ENCODE measurements at places on chromosomes 3 and 15.

DNA sequence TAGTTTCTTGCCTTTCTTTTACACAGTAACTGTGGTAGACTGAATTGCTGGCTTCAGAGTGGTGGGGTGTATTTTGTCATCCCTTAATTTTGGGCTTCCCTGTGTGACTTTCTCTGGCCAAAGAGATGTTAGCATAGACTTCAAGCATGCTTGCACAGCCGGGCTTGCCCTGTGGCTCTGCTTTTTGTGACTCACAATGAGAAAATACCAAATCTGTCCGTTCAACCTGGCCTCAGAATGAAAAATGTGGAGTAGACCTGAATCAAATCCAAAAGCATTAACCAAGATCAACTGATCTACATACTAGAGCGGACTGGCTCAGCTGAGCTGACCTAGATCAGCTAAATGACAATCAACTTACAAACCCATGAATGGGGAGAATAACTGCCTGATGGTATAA lies 51.4 kb downstream of the PLAAT1 start:
- DNase-seq = no peak

- peak; percentile 39 for DNase-seq
These were observed 28.8 kb downstream of the ATG7 start for GRCh38 chr3:11300970-11301369.

DNA sequence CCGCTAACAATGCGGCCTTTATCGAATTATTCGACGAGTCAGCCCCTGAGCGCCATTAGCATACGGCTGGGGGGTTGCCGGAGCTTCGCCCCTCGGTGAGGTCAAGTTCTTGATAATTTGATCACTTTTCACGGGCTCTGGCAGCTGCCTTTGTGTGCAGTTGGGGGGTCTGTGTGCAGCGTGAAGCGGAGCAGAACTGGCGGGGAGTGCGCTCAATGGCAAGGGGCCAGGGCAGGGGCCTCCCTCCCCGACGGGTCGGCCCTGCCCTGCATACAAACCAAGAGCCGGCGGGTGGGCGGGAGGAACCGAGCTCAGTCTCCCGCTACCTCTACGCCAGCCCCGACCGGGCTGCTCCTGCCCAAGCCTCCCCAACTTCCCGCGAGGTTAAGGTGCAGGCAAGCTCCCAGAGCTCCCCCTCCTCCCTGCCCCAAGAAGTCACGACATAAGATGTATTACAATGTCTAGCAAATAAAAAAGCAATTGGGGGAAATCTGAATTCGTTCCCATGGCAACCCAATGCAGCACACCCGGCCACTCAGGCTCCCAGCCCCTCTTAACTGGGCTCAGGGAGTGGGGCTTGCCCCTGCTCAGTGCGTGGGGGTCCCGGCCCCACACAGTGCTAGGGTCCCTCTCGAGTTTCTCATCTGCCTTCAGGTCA lies 34.1 kb upstream of the POLG start:
- DNase-seq = no peak

DNA sequence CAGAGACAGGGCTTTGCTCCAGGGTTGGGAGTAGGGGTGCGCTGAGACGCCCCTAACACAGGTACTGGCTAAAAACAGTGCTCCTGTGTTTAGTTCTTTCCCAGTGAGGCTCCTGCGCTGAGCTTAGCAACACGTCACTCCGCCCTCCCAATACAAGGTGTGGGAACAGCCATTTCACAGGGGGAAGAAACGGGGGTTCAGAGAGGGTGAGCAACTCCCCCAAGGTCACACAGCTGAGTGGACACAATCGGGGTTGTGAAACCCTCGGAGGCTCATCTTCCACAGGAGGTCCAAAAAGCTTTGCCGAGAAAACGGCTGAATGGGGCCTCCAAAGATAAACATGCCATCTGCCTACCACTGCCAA lies 628 bp downstream of the PRRT3 start:
- DNase-seq = no peak

DNA sequence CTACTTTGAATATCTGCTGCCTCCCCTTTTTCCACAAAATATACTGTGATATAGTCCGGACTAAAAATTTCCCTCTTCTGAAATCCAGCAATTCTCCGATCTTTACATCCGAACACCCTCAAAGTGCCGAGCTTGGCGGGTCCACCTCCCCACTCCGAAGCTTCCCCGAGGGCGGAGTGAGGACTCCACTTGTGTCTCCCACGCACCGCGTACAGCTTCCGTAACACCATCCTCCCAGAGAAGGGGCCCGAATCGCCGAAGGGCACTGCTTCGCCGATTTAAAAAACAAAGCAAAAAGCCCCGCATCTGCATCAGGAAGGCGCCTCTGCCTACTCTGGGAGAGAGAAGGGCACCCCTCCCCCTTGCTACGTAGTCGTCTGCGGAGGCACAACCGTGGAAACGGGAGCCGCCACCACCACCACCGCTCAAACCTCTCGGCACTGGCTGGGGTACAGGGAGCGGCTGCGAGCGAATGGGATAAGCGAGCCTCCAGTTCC lies 551 bp downstream of the NCBP2 start:
- DNase-seq = peak; percentile 62

GRCh38 chr3:43102773-43103480 lies 3.0 kb downstream of the POMGNT2 start:
- DNase-seq = no peak

DNA sequence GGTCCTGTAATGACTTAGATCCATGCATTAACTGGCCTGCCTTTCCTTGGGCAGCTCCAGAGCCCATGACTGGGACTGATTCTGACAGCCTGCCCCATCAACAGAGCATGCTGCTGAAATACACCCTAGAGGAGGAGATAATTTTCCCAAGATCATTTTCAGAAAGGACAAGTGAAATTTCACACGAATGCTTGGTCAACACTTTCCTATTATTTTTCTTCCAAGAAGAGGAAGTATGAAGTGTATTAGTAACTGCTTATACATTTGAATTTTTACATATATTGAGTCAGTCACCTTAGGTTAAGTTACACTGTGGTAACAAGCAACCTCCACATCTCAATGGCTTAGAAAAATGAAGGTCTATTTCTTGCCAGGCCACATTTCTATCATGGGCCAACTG lies 9.7 kb upstream of the NMNAT3 start:
- DNase-seq = no peak

DNA sequence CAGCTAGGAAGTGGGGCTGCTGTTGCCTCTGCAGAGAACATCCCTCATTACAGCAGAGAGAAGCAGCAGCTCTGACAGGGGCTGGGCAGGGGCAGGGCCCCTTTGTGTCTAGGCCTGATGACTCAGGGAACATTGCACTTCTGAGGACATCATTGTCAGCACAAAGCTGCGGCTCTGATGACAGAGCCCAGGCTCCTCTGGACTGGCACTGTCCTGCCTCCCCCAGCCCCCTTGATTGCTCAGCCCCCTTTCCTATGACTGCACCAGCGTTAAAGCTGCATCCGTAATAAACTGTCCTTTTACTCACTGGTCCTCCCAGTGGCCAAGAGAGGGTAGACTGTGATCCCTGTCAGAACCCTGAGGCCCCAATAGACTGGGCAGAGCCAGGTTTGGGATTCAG lies 18.3 kb downstream of the TRH start:
- DNase-seq = peak; percentile 8

GRCh38 chr3:65174713-65175112 lies 486.9 kb upstream of the ADAMTS9 start:
- no peak for DNase-seq

DNA sequence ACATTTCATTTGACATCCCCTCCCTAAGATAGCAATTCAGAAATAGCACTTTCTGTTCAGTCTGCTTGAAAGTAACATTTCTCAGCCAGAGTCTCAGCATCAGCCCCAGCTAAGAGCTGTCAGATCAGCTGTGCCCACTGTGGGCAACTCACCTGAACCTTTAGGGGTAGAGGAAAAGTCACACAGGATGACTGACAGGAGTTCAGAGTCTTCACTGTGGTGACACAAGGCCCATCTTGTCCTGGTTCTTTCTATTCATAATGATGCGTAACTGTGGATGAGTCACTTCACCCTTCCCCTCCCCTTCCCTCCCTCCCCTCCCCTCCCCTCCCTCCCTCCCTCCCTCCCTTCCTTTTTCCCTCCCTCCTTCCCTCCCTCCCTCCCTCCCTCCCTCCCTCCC lies 96.1 kb upstream of the RASGRP1 start:
- DNase-seq = no peak

GRCh38 chr3:84109911-84110310 lies 848.9 kb upstream of the CADM2 start:
- no peak for DNase-seq

DNA sequence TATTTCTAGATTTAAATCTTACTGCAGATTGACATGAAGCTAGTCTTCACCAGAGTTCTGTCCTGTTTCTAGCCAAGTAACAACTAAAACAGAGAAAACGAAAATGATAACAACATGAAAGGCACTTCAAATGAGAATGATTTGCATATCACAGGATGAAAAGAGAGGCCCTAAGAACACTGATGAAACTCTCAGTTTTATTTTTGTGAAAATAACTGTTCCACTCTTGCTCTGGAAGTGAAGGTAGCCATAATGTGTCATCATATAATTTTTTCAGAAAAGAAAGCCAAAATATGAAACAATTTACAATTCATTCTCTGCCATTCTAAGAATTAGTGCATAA lies 274.4 kb downstream of the ADAMTSL3 start:
- DNase-seq = no peak

GRCh38 chr3:183448369-183449128 lies 20.1 kb upstream of the MCF2L2 start:
- no peak for DNase-seq

DNA sequence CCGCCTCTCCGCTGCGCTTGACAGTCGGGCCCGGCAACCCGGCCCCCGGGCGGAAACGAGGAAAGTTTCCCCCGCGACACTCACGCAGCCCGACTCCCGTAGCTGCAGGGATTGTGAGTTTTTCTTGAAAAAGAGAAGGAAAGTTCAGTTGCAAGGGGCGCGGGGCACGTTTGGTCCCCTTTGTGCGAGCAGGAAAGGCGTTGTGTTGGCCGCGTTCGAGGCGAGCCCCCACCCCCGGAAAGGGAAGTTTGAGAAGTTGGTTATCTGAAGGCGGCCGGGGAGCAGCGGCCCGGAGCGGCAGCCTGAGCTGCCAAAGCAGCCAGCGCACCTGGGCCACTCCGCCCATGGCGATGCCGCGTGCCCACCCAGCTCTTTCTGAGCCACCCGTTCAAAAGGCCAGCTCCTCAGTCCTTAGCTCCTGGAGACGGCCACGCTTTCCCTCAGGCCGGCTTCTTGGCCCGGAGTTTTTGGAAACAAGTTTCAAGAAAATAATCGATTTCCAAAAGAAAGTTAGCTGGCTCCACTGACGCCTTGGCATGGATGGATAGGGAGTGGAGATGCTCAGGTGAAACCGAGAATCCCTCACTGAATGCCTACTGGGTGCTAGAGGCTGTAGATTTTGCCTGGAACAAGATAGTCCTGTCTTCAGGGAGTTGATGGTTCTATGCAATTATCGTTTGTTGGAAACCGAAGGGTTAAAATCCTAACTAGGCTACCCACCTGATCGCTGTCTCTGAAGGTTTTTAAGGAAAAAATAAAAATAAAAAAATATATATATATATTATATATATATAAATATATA lies 832 bp downstream of the TGFBR2 start:
- peak; percentile 54 for DNase-seq

- no peak for DNase-seq
These were observed 204.0 kb upstream of the WNT5A start for GRCh38 chr3:55691141-55691540.

DNA sequence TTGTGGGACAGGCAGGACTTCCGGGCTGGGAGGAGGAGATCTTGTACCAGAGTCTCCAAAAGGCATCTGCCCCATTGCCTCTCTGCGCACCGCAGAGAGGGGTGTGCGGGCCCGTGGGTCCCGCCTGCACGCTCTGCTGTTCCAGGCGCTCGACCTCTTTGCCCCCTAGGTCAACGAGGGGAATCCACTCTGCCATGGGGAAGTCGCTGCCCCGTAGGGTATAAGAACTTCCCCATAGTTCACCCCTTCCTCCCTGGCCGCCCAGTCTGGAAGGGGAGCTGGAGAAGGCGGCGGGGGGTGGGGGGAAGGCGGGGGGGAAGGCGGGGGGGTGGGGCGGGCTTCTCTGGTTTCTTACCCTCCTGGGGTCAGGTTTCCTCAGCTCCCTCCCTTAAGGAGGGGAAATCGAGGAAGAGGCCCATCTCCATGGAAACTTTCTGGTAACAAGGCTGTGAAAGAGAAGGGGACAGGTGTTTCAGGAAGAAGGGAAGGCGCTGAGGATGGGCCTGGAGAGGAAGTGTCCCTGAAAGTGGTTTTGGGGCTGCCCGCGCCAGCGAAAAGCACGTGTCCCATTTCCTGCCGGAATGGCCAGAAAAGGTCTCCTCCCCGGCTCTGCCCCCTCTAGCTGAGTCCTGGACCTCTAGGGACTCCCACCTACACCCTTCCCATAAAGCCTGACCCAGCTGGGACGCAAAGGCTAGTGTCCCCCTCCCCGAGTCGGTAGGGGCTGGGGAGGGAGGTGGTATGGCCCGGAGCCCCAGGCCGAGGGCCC lies 27.5 kb downstream of the NR1I2 start:
- no peak for DNase-seq

- peak; percentile 14 for DNase-seq
These were observed 287.6 kb upstream of the DPH6 start for GRCh38 chr15:35833581-35833980.

All from EH (cell line).